Peyer's patch (tissue), 4 donors: ENCODE measurements at places on chromosomes 7 and 10. TPM values are rescaled to one million over a fixed set of nuclear protein-coding genes. Genes with fewer than 3 reads are reported as not detected.
A peak's percentile ranks its signal among the peaks of the same experiment; 100 is the strongest.

DNA sequence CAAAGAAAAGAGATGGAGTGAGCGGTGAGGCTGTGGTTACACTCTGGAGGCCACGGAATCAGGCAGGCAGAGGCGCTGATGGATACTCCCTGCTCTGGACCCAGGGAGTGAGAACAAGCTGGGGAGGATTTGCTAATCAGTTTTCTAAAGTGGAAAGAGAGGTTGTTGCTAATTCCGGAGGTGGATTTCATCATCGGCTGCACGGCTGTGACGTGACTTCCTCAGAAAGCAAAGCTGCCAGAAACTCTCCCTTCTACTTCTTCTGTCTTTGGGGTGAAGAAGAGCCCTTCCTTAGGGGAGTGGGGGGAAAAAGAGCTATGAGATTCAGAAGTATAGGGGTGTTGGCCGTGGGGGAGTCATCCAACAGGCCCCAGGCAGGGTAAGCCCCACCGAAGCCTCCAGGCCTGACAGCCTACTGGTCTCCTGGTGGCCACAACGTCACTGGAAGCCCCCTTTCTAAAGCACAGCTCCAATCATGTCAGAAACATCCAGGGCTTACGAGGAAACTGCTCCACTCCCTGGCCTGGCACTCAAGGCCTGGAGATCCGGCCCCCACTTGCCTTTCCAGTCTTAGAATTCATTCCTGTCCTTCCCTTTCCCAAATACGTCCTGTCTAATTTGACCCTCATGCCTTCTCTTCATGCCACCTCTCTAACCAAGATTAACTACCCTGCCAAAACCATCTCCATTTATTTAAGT is 114.5 kb downstream of the HIP1 start:
- no peak overlapping the region for H3K4me3 ChIP-seq
- DNase-seq: no peak
- no peaks in the 10 kb centered on the region for H3K27me3 ChIP-seq
- no peak overlapping the region for H3K27ac ChIP-seq

DNA sequence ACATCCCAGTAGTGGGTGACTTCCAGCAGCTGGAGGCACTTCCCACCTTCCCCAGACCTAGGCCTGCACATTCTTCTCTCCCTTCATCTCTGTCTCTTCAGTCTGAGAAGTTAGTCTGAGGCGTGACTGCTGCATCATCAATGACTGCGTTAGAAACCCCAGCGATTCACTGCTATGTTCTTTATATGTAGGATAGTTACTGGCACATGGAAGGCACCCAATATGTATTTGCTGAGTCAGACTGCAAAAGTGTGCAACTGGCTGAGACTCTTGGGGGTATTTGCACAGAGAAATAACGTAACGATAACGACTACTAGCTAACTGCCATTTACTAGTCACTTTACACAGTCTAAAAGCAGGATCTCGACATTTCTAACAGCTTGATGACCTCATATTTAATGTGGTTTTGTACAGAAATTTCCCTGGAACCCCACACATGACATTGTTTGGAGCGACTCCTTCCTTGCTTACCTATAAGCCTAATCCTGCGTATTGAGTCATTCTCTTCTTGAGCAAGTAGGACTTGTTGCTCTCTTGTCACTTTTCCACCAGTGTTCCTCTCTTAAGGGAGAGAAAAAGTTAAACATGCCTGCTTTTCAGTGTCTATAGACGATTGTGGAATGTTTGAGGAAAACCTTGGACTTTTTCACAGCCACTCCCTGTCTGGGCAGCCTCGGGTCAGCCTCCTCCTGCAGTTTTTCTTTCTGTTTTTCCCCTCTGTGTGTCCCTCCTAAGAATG is 45.5 kb downstream of the THNSL1 start:
- peak overlapping the region; percentile 95 for H3K27ac ChIP-seq
- no peaks in the 10 kb centered on the region for H3K36me3 ChIP-seq
- peak overlapping the region; percentile 18 for H3K4me3 ChIP-seq
- no peaks in the 10 kb centered on the region for H3K27me3 ChIP-seq

DNA sequence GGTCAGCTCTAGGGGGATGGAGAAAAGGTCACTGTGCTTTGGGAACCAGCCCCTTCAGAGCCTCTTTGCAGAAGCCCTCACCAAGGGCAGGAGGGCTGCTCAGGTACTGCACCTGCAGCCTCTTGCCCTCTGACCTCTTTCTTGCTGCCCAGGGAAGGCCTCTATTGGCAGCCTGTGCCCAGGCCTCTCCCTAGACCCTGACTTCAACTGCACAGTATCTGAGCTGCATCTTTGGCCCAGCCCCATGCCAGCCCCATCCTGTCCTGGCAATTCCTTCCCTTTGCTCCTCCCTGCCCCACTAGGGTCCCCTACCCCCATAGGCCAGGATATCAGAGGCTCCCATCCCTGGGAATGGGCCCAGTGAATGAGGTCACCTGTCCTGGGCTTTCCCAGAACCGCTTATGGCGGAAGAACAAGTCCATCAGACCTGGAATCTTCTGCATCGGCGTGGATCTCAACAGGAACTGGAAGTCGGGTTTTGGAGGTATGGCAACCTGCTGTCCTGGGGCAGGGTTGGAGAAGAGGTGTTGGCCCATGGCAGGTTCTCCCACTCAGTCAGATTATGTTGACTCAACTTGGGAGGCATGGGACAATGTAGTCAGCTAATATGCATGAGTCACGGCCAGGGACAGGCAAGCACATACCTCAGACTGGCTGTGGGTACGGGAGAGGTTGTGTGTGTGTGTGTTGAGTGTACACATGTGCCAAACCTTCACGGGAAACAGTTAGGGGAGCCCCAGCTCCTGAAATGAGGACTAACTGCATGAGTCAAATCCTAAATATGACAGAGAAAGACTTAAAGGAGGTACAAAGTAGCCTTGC is 17.1 kb upstream of the CPA1 start:
- DNase-seq: no peak
- H3K27ac ChIP-seq: no peak overlapping the region
- H3K36me3 ChIP-seq: no peaks in the 10 kb centered on the region
- H3K27me3 ChIP-seq: no peaks in the 10 kb centered on the region
- no peak overlapping the region for H3K4me3 ChIP-seq

DNA sequence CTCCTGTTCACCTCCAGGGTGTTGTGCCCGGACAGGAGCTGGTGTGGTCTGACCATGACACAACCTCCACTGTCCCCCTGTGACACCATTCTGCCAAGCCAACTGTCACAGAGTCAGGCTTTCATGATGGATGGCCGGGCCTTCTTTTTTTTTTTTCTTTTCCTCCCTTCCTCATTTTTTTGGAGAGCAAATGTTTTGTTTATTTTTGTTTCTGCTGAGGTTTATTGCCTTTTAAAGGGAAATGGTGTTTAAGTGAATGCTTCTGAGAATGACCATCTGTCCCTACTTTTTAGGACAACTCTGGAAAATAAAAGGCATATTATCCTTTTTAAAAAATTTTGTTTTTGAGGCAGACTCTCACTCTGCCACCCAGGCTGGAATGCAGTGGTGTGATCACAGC is 115.1 kb upstream of the NPS start:
- H3K4me3 ChIP-seq: no peak overlapping the region
- DNase-seq: no peak
- peaks cover 23% of the 10 kb centered on the region for H3K36me3 ChIP-seq
- H3K27me3 ChIP-seq: no peaks in the 10 kb centered on the region
- no peaks in the 10 kb centered on the region for H3K4me1 ChIP-seq
- H3K27ac ChIP-seq: no peak overlapping the region

DNA sequence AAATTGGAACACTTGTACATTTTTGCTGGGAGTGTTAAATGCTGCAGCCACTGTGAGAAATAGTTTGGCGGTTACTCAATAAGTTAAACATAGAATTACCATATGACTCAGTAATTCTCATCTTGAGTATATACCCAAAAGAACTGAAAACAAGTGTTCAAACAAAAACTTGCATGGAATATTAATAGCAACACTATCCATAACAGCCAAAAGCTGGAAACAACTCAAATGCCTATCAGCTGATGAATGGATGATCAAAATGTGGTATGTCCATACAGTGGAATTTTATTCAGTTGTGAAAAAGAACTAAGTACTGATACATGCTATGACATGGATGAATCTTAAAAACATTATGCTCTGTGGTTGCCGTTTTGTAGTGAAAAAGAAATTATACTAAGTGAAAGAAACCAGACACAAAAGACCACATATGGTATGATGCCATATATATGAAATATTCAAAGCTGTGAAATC is 63.0 kb upstream of the SP4 start:
- no peak for DNase-seq
- H3K27ac ChIP-seq: no peak overlapping the region
- H3K36me3 ChIP-seq: no peaks in the 10 kb centered on the region
- no peak overlapping the region for H3K4me3 ChIP-seq
- H3K4me1 ChIP-seq: peaks cover 12% of the 10 kb centered on the region

- no peaks in the 10 kb centered on the region for H3K27me3 ChIP-seq
- no peak overlapping the region for H3K4me3 ChIP-seq
- peaks cover 5% of the 10 kb centered on the region for H3K4me1 ChIP-seq
- H3K36me3 ChIP-seq: no peaks in the 10 kb centered on the region
- peak; percentile 83 for DNase-seq
- peak overlapping the region; percentile 66 for H3K27ac ChIP-seq
Measured at GRCh38 chr10:72308320-72308987, 34.7 kb downstream of the DDIT4 start.

GRCh38 chr7:1992554-1992953 is 240.2 kb downstream of the MAD1L1 start:
- DNase-seq: no peak
- no peak overlapping the region for H3K27ac ChIP-seq
- no peak overlapping the region for H3K4me3 ChIP-seq
- H3K27me3 ChIP-seq: no peaks in the 10 kb centered on the region
- H3K4me1 ChIP-seq: no peaks in the 10 kb centered on the region

DNA sequence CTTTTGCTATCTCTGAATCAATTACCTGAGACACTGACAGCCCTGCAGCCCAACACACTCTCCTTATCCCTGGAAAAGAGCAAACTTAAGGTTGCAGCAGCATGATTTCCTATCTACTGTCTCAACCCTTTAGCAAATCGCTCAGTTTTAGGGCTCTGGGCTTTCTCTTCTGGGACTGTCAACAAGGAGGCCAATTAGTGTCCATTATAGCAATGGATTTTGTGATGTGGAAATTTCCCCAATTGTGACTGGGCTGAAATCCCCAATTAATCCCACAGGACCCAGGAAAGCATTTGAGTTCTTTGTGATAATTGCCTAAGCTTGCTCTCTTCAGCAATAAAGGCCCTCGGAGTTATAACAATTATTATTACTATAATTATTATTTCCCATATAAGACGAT is 197.0 kb downstream of the ZNF438 start:
- no peaks in the 10 kb centered on the region for H3K4me1 ChIP-seq
- H3K27me3 ChIP-seq: no peaks in the 10 kb centered on the region
- H3K27ac ChIP-seq: no peak overlapping the region
- no peak overlapping the region for H3K4me3 ChIP-seq

DNA sequence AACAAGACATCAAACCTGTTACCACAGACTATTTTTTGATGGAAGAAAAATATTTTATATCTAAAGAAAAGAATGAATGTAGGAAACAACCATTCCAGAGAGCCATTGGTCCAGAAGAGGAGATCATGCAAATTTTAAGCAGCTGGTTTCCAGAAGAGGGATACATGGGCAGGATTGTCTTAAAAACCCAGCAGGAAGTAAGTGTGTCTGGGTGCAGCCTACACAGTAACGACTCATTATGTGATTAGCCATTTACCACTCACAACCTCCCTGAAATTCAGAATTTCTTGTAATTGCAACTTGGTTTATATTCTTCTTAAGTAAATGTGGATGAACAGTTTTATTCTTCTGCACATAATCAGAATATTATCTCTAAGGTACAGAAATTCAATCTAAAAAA is 46.2 kb downstream of the NOC3L start:
- DNase-seq: no peak
- no peaks in the 10 kb centered on the region for H3K36me3 ChIP-seq
- no peaks in the 10 kb centered on the region for H3K4me1 ChIP-seq
- H3K27me3 ChIP-seq: no peaks in the 10 kb centered on the region
- no peak overlapping the region for H3K27ac ChIP-seq

GRCh38 chr10:111297351-111297848 is 220.6 kb downstream of the ADRA2A start:
- H3K4me3 ChIP-seq: no peak overlapping the region
- H3K4me1 ChIP-seq: no peaks in the 10 kb centered on the region
- H3K27me3 ChIP-seq: no peaks in the 10 kb centered on the region
- no peak for DNase-seq
- no peaks in the 10 kb centered on the region for H3K36me3 ChIP-seq
- no peak overlapping the region for H3K27ac ChIP-seq

TRIM50 gene
- total RNA-seq: 1.1 TPM

HTR5A gene
- total RNA-seq: not detected

METTL27 gene
- total RNA-seq: 20.4 TPM

TAF5 gene
- total RNA-seq: 5.8 TPM

ADARB2 gene
- total RNA-seq: 2.0 TPM

NKX2-3 gene
- 12.2 TPM for total RNA-seq
